Endothelial cell of umbilical vein (primary cell): ENCODE measurements at places on chromosomes 12 and 14. TPM values are rescaled to one million over a fixed set of nuclear protein-coding genes. Genes with fewer than 3 reads are reported as not detected.
A peak's percentile ranks its signal among the peaks of the same experiment; 100 is the strongest.

DNA sequence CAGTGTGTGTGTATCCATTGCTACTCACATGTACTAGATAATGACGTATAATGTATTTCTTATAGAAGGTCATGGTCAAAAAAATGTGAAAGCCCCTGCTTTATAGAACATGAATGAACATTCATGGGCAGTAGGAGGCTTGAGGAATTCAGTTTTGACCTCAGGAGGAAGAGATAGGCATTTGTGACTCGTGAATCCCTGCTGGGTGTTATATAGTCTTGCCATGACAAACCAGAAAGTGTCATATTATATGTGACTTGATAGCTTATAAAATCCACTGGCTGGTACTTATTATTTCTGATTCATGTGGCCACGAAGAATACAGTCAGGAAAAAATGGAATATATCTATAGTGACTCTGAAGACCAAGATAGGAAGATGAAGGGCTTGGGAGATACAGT is 287.6 kb downstream of the CEP128 start:
- no peaks in the 10 kb centered on the region for H3K36me3 ChIP-seq
- no peaks in the 10 kb centered on the region for H3K27me3 ChIP-seq
- no peak overlapping the region for H3K4me3 ChIP-seq
- H3K4me1 ChIP-seq: peaks cover 6% of the 10 kb centered on the region

GRCh38 chr14:29927376-29928116 is at the start of gene PRKD1:
PRKD1 (minus strand) TSS chr14:29927847.
- no peaks in the 10 kb centered on the region for H3K36me3 ChIP-seq
- H3K27me3 ChIP-seq: peaks cover 2% of the 10 kb centered on the region
- H3K4me3 ChIP-seq: peak within 1 kb of the TSS; percentile 56
- H3K4me1 ChIP-seq: peaks cover 13% of the 10 kb centered on the region

DNA sequence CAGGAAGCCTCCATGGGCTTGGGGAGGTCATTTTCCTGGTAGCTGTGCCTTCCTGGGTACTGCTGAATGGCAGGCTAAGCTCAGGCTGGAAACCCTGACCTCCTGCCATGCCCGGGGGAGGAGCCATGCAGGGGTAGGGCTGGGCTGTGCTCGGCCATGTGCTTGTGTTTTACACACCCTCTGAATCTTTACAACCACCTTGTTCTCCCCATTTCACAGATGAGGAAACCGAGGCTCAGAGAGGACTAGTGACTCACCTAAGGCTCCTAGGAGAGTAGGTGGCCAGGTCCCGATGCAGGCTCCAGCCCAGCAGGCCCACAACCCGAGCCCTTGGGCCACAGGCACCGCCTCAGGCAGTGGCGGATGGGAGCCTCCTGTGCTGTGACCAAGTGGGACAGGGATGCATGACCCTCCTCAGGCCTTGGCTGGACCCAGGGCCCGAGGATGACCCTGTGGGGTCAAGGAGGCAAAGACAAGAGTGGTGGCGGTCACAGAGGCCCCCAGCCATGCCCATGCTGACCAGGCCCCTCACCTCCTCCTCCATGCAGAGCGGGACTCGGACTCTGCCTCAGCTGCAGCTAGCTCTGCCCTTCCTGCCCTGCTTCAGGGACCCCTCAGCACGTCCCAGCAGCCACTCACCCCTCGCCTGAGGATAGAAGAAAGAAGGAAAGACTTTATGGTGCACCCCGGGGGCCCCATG is 136.1 kb downstream of the CALM1 start:
- no peak overlapping the region for H3K27ac ChIP-seq
- H3K4me1 ChIP-seq: peaks cover 9% of the 10 kb centered on the region
- H3K36me3 ChIP-seq: no peaks in the 10 kb centered on the region
- H3K4me3 ChIP-seq: no peak overlapping the region

- H3K27ac ChIP-seq: no peak overlapping the region
- peaks cover 73% of the 10 kb centered on the region for H3K27me3 ChIP-seq
- H3K36me3 ChIP-seq: no peaks in the 10 kb centered on the region
Measured at GRCh38 chr14:52314595-52315354, 663 bp downstream of the PTGER2 start.

- H3K4me1 ChIP-seq: no peaks in the 10 kb centered on the region
- no peak for DNase-seq
- H3K36me3 ChIP-seq: no peaks in the 10 kb centered on the region
- H3K27me3 ChIP-seq: no peaks in the 10 kb centered on the region
- no peak overlapping the region for H3K27ac ChIP-seq
Measured at GRCh38 chr14:86296173-86296572, 766.2 kb downstream of the FLRT2 start.

DNA sequence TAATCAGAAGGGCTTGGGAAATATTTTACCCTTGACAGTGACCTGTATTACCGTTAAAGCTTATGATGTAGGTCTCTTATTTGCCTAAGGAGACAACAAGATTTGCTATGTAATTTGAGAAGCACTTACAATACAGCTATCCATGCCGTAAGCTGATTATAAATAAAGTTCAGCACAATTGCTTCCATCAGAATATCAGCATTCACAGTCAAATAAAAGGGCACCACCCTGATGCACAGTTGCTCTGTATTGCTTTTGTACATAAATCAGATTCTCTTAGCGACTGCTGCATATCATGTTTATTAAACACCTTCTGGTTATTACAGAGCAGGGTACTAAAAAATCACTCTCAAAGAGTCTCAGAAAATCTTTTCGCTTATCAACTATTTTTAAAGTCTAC is 67.3 kb upstream of the VRK1 start:
- H3K36me3 ChIP-seq: no peaks in the 10 kb centered on the region
- H3K4me3 ChIP-seq: no peak overlapping the region
- no peaks in the 10 kb centered on the region for H3K27me3 ChIP-seq
- DNase-seq: no peak
- H3K4me1 ChIP-seq: no peaks in the 10 kb centered on the region

Gene TBPL2
- not detected in 2 replicates for total RNA-seq

DNA sequence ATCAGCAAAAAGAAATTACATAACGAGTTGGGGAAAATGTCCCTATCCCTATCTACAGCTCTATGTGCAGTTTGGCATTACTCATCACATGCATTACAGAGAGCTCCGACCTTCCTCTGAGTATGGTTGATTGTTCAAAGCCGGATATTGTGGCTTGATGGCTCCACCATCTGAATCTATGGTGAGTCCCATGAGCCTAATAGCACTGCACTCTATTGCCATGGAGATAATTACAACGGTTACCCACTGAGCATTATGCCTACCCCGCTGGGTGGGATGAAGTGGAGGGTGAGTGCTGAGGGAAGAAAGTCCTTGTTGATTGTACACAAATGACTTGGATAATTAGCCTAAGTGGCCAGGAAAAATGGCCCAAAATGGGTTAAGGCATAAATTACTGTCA is 800.5 kb downstream of the NRXN3 start:
- H3K4me3 ChIP-seq: no peak overlapping the region
- H3K27me3 ChIP-seq: no peaks in the 10 kb centered on the region
- no peaks in the 10 kb centered on the region for H3K36me3 ChIP-seq
- peaks cover 55% of the 10 kb centered on the region for H3K4me1 ChIP-seq
- no peak for DNase-seq

Gene ZNF839
- total RNA-seq: 12.5 TPM in 2 replicates
